ENCODE measurements at places on chromosomes 4 and X.

DNA sequence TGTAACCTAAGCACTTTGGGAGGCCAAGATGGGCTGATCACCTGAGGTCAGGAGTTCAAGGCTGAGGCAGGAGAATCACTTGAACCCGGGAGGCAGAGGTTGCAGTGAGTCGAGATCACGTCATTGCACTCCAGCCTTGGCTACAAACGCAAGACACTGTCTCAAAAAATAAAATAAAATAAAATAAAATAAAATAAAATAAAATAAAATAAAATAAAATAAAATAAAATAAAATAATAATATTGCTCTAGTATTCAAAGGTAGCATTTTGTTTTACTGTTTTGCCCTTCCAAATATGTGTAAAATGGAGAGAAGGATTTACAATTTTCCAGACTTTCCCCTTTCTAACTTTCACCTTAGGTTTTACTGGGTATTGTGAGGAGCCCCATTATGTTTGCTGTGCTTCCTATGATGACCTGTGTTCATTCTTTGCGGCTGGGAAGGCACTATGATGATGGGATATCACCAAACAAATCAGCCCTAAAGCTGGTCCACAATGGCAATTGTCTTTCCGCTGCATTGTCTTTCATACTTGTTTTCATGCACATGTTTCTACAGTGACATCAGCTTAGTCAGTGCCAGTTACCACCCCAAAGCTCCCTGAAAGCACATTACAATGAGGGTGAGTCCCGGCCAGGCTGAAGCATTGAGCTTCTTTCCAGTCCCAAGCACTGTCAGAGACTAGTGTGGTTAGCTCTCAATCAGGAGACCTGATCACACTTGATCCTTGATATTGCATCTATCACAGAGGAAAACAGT, 50.8 kb downstream of the DTHD1 start:
- DNase-seq: no peak

GRCh38 chr4:130486186-130486585, 1390.2 kb downstream of the C4orf33 start:
- DNase-seq: no peak

DNA sequence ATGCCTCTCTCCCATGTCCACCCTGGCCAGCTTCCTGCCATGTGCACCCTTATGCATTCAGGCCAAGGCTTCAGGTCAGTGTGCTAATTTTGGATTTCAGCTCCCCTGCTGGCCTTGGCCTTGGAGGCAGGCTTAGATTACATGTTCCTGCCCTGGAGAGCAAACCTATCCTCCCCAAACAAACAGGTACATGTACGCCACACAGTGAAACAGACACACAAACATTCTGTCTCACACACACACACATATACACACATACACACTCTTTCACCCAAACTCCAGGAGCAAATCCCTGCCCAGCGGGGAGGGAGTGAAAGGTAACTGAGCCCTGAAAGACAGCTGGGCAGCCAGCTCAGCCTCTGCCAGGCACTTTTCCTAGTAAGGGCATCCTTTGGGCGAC, 62.7 kb upstream of the ARHGAP36 start:
- DNase-seq: no peak

DNA sequence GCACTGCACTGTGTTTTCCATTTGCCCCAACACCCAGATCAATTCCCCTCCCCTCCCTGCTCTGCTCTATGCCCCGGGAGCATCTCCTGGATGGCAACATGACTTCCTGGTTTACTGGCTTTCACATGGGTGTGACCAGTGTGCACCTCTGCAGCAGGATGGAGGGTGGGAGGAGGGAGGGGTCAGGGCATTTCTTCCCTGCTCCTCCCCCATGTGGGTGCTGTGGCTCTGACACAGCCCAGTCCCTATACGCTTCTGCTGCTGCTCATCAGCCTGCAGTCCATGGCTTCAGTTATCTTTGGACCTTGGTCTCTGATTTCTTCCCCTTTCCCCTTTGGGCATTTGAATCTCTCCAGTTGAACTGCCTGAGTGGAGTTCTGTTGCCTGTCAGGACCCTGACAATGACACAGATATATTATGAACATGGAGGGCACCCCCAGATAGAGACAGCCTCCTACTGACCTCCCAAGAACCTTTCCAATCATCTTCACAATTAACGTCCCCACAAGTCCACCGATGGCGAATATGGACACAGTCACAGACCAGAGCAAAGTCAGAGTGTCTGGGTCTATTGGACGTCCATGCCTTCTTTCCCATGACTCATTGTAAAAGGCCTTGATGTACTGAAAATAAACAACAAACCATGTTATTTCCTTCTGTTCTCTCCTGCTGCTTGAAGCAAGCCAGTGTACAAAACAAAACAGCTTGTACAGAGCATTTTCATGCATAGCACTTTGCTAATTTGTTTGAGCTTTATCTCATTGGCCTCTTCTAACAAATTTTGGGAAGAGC, 24.8 kb downstream of the SLC2A9 start:
- DNase-seq: no peak

DNA sequence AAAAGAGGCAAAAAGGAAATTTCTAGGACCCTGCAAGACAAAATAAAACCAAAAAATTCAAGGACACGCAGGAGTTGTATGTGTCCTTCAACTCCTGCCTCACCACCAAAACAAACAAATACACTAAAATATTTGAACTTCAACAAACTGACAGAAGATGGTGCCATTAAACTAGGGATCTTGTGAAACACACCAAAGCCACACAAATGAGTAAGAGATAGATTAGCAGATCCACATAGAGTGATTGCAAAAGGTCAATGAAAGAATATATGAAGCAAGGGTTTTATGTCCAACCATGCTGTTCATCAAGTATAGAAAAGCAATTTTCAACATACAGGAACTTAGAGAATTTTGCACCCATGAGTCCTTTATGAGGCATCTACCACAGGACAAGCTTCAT, 40.1 kb upstream of the SCML1 start:
- no peak for DNase-seq

DNA sequence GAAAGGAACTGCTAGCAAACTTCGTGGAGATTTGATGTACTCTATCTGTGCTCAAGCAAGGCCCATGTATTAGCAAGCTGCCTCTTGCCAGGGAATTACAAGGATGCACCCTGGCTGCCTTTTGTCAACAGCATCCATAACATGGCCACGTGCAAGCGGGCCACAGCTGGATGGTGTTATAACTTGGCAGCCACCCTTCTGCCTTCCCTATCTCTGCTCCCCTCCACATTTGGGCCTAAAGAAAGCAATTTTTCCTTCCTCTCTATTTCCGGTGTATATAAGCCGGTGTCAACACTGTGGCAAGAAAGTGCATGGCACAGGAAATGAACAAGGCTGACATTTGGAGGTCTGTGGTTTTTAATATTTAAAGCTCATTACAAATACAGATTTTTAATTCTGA, 94.8 kb downstream of the CLNK start:
- DNase-seq: peak; percentile 30

GRCh38 chr4:30256116-30256832, 463.9 kb upstream of the PCDH7 start:
- DNase-seq: no peak

GRCh38 chr4:108129196-108129595, 39.5 kb downstream of the LEF1 start:
- DNase-seq: no peak

- no peak for DNase-seq
Measured at GRCh38 chr4:169047956-169048355, 37.9 kb upstream of the CBR4 start.

GRCh38 chr4:128376303-128376702, 88.7 kb upstream of the PGRMC2 start:
- DNase-seq: no peak

GRCh38 chr4:85113706-85114105, 147.2 kb upstream of the WDFY3 start:
- no peak for DNase-seq

- no peak for DNase-seq
Measured at GRCh38 chrX:33175201-33175600, 36.1 kb downstream of the DMD start.

GRCh38 chr4:165877286-165877685, 4.2 kb downstream of the TLL1 start:
- DNase-seq: no peak

- no peak for DNase-seq
Measured at GRCh38 chrX:143633461-143634308, 2.2 kb downstream of the SLITRK4 start.

- no peak for DNase-seq
Measured at GRCh38 chrX:15785176-15785750, 5.0 kb upstream of the ZRSR2 start.

DNA sequence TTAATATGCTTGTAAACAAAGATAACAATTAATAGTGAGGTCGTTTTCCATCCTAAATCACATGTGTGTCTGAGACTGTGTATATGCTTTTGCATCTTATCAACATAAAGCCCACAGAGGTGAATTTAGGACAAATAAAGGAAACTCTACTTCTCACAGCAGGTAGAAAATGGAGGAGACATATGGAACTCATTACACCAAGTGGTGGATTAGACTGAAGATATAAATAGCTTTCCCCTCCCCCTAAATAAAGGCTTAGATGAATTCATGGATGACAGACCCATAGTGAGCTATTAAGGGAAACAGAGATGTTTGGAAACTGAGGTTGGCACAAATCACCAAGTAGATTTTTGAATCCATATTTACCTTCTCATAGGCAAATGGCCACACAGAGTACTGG, 79.7 kb downstream of the GRIA3 start:
- DNase-seq: no peak

GRCh38 chr4:174037049-174037448, 246.4 kb downstream of the FBXO8 start:
- no peak for DNase-seq

DNA sequence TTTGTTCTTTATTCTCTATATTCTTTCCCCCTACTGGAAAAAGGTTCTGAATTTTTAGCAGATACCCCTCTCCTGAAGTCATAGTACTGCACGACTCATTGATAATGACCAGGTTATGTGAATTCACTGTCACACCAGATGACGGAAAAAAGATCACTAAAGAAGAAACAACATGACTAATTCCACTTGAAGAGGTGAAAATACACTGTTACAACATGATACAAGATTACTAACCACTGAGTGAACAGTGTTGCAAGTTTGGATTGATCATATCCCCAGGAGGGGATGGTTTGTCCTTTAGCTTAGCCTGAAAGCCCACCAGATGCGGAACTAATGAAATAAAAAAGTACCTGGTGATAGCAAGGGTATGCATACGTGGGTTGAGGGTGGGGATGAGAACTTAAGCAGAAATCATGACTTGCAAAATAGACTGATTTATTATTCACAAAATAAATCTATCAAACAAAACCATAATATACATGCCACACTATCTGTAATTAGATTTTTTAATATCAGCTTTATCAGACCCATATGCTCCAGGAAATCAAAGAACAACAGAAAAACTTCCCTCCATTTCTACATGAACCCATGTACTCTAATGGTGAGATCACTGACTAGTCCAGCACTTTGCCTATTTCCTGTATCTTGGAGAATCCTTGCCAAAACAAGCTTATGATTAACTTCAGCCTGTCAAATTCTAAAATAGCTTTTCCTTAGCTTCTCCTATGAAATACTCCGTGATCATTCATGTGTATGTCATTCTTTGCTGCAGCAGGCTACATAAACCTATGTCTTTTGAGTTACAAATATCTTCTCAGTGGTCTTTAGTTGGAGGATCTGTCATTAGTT, 257.4 kb upstream of the AGA start:
- no peak for DNase-seq

DNA sequence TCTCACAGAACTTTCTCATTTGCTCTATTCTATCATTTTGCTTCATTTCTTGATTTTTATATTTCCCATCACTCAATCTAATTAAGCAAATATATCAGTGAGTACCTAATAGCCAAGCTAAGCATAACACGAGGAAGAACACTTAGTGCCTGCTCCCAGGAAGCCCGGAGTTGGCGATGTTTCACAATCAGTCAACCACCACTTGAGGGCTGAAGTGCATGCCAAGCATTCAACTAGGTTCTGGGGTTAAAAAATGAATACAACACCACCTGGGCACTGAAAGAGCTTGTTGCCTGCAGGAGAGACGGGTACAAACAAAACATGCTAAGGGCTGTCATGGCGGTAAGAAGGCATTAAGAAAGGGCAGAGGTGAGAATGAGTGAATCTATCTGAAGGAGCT, 47.5 kb downstream of the UCHL1 start:
- no peak for DNase-seq

GRCh38 chr4:86050496-86050895, 309.4 kb downstream of the MAPK10 start:
- DNase-seq: no peak

DNA sequence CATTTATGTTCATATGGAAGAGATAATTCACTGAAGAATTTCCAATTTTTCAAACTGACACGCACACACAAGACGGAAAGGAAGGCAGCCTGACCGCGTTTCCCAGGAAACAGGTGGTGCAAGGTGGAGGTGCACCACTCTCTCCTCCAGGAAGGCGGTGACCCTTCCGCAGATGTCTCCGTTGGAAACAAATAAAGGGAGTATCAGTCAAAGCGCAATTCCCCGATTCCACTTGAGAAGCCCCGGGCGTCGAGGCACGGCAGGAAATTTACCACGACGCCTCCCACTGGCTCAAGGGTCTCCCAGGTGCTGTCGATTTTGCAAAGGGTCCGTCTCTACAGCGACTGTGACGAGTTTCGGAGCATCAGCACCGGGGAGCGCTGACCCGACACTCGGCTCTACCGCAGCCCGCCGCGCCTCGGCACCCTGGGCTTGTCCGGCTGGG, 770 bp upstream of the TIGD2 start:
- DNase-seq: no peak

DNA sequence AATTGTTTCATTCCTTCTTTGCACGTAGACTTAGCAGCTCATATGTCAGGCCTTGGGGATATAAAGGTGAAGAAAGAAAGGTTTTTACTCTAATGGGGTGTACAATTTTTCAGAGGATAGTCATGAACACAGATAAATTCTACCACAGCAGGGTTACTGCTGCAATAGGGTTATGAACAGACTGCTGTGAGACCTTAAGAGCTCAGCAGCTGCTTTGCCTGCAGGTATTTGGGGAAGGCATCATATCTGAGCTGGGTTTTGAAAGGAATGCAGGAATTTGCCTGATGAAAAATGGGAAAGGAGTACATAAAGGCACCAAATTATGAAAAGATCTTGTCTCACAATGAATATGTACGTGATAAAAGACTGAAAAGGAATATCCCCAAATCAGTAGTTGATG, 128.9 kb downstream of the CEP135 start:
- no peak for DNase-seq

DNA sequence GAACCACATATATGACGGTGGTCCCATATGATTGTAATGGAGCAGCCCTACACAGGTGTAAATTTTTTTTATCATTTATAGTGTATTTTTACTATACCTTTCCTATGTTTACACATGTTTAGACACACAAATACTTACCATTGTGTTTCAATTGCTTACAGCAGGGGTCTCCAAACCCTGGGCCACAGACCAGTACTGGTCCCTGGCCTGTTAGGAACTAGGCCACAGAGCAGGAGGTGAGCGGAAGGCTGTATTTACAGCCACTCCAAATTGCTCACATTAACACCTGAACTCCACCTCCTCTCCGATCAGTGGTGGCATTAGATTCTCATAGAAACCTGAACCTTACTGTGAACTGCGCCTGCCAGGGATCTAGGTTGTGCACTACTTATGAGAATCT, 201.8 kb upstream of the NDST4 start:
- no peak for DNase-seq

- DNase-seq: no peak
Measured at GRCh38 chrX:121569609-121570008, 522.2 kb downstream of the GLUD2 start.

GRCh38 chr4:6222761-6223292, 22.5 kb upstream of the JAKMIP1 start:
- no peak for DNase-seq

GRCh38 chr4:14151101-14151500, 523.6 kb upstream of the BOD1L1 start:
- DNase-seq: no peak

GRCh38 chr4:17562157-17562556, 14.8 kb upstream of the LAP3 start:
- no peak for DNase-seq

Measured in NCI-H460 (cell line).